Endothelial cell (in vitro differentiated cells): ENCODE measurements at places on chromosomes 7 and 10.

- DNase-seq = no peak
These were observed 55.3 kb downstream of the STK32C start for GRCh38 chr10:132252412-132252811.

- no peak for DNase-seq
These were observed 959.4 kb downstream of the PCDH15 start for GRCh38 chr10:53841483-53842145.

DNA sequence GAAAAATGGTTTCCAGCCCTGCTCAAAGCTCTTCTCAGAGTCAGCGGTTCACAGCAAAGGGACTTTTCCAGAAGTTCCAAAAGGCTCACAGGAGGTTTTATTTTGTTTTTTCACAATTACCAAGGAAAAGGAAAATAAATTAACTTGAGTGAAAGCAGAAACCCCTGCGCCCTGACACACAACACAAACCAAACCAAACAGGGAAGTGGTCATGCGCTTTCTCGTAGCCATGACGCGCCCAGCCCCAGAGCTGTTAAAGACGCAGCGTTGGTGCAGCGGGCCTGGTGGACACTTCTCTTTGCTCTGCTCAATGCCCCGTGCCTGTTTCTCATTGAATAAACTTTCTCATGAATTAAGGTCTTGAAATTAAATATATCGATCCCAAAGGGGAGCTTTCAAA is 134.4 kb upstream of the LYZL2 start:
- DNase-seq = no peak

GRCh38 chr10:4810092-4810491 is 15.9 kb upstream of the AKR1E2 start:
- DNase-seq = no peak

DNA sequence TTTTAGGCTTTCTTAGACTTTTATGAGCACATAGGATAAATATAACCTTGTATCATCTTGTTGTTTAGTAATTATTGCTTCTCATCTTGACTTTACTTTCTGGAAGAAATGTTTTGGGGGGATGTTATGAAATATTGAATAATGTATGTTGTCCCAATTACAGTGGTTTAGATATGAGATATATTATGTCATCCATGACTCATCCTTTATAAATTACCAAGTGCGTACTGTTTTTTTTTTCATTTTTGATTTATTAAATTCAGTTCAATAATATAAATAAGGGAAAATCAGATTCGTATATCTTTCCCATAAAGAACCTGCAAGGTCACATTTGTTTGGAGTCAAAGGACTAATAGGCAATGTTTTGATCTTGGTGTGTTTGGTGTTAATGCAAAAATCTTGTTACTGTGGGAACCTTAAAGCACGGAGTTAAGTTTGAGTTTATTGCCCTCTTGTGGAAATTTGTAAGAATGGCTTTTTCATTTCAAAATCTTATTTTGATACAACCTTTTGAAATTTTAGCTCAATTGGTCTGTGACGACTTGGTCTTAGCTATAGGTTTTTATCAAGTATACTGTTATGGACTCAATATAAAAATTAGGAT is 108.6 kb downstream of the SRI start:
- no peak for DNase-seq

- no peak for DNase-seq
These were observed 86.5 kb upstream of the TMEM72 start for GRCh38 chr10:44824607-44825006.

- DNase-seq = no peak
These were observed 158.0 kb upstream of the NPVF start for GRCh38 chr7:25386311-25386744.

DNA sequence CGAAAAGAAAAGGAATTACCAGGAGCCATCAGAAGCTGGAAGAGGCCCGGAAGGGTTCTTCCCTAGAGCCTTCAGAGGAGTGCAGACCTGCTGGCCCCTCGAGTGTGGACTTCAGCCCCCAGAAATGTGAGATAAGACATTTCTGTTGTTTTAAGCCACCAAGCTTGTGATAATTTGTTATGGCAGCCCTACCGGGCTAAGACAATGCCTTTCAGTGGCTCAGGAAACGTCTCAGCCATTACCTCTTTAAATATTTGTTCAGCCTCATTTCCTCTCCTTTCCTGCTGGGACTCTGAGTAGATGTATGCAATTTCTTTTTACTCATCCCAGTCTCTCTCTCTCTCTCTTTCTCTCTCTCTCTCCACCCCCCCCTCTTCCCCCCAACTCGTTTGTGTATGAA is 174.7 kb upstream of the GRB10 start:
- no peak for DNase-seq

DNA sequence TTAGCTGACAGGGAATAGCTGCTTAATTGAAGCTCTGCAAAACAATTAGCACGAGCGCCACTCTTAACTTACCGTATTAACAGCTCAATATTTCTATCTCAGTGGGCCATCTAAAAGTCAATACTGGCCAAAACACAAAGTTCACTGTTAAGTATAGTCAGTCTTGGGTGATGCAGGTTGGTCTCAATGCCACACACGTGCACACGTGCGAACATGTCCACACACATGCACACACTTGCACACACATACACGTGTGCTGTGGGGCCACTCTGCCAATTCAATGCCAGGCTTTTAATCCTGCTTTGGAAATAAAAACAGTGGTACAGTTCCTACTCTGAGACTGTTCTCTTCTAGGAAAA is 105.1 kb downstream of the GRB10 start:
- no peak for DNase-seq

DNA sequence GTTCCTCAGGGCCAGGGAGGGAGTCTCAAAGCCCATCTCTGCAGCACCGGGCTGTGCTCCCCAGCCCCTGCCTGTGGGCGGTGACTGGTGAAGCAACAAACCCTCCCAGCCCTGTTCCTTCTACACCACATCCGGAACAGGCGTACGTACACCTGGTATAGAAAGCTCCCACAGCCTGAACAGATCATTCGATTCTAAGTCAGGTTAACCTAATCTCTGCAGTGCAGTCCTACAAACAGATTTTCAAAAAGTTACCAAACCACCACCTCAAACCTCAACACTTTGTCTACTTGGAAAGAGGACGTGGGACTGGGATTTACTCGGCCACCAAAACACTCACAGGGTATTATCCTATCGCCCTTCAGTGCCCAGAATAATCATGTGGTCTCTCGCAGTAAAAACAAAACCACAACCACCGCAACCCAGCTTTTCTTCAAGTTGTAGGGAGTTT is 238.4 kb downstream of the DIP2C start:
- DNase-seq = no peak

- no peak for DNase-seq
These were observed 318.9 kb downstream of the IPMK start for GRCh38 chr10:57948796-57949195.

DNA sequence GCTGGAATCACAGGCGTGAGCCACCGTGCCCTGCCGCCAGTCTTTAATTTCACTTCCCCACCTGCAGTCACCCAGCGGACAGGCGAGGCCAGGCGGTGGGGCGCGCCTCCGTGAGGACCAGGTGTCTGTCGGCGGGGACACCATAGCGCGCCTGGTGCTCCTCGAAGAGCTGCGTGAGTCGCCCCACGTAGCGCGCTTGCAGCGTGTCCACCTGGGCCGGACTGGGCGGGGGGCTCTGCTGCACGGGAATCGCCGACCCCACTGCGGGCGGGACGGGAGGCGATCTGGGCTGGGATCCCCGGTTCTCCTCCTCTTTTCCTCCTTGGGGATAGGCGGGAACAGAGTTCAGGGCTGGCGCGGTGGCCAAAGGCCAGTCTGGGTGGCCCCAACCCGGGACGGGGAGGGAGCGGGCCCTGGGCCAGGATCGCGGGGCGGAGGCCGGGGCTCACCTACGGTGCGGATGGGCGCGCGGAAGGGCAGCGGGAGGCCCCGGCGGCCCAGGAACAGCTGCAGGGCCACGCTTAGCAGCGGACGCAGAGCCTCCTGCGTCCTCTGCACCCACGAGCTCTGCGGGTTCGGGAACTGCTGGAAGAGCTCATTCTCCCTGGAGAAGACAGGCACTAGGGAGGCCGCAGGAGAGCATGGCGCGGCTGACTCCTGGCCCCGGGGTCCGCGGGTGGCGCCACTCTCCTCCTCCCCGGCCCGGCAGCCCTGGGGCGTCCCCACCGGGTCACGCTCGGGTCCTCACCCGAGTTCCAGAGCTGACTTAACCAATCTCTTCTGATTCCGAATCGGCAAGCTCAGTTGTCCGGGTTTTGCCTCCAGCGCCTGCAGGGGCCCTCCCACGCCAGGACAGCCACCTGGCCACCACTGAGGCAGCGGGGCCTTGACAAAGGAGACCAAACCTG is 1.1 kb upstream of the MOGAT3 start:
- DNase-seq = peak; percentile 19

DNA sequence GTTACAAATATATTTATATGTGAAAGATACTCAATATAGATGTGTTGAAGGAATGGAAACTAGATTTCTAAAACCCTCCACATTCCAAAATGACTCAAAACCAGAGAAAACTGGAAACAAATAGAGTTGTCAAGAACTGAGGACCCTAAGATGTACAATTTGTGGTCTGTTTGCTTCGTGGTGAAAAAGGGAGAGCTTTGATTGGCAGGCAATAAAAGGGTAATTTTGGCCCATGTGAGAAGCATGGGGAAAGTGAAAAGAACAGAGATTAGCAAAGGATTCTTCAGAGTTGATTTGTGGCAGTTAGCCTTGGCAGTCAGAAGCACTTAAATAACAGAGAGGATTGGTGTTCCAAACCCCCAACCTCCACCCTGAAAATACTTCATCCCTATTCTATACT is 37.1 kb upstream of the DKK1 start:
- no peak for DNase-seq

- no peak for DNase-seq
These were observed 81.8 kb downstream of the SGMS1 start for GRCh38 chr10:50541921-50542320.
